ENCODE measurements at places on chromosomes 1 and 21. TPM values are rescaled to one million over a fixed set of nuclear protein-coding genes. Genes with fewer than 3 reads are reported as not detected.

The TTC22 gene
- total RNA-seq = not detected

The SPEN gene
- 21.4 TPM for total RNA-seq

The RNF220 gene
- 76.4 TPM for total RNA-seq

The NRDC gene
- 146 TPM for total RNA-seq

The ARHGAP30 gene
- total RNA-seq = 3.7 TPM

The CFAP74 gene
- total RNA-seq = not detected

The KRTAP10-10 gene
- not detected for total RNA-seq

The DEPDC1 gene
- total RNA-seq = 0.43 TPM

The CCDC27 gene
- not detected for total RNA-seq

The XCL1 gene
- 0.57 TPM for total RNA-seq

The UMODL1 gene
- not detected for total RNA-seq

The ZNF648 gene
- not detected for total RNA-seq

The EPHX1 gene
- 76.0 TPM for total RNA-seq

The CLDN14 gene
- not detected for total RNA-seq

The IQCC gene
- total RNA-seq = 0.81 TPM

The FCGR3A gene
- 31.4 TPM for total RNA-seq

The SYDE2 gene
- 20.7 TPM for total RNA-seq

The PATJ gene
- 121 TPM for total RNA-seq

The IL12RB2 gene
- total RNA-seq = 0.41 TPM

The UBXN10 gene
- total RNA-seq = 1.9 TPM

The CYP4Z1 gene
- 0.97 TPM for total RNA-seq

The ATP6V1G3 gene
- not detected for total RNA-seq

The KDF1 gene
- total RNA-seq = 0.68 TPM

The KRTAP19-1 gene
- not detected for total RNA-seq

Data from Right ventricle myocardium inferior (tissue), 1 donor.